ENCODE measurements at places on chromosomes 2 and 18.

- no peak overlapping the region for H3K27ac ChIP-seq
- no peak overlapping the region for H3K4me3 ChIP-seq
These were observed 251.3 kb downstream of the PARD3B start for GRCh38 chr2:204796581-204796980.

- H3K36me3 ChIP-seq: peaks cover 3% of the 10 kb centered on the region
- peaks cover 11% of the 10 kb centered on the region for H3K4me1 ChIP-seq
- H3K27me3 ChIP-seq: no peaks in the 10 kb centered on the region
These were observed 17.2 kb upstream of the CABYR start for GRCh38 chr18:24121625-24122024.

- no peaks in the 10 kb centered on the region for H3K4me1 ChIP-seq
- no peaks in the 10 kb centered on the region for H3K27me3 ChIP-seq
These were observed 862.2 kb upstream of the LRATD1 start for GRCh38 chr2:13770279-13770678.

- no peak overlapping the region for H3K4me3 ChIP-seq
- no peak overlapping the region for H3K27ac ChIP-seq
These were observed 22.3 kb upstream of the RAB10 start for GRCh38 chr2:26011609-26011989.

DNA sequence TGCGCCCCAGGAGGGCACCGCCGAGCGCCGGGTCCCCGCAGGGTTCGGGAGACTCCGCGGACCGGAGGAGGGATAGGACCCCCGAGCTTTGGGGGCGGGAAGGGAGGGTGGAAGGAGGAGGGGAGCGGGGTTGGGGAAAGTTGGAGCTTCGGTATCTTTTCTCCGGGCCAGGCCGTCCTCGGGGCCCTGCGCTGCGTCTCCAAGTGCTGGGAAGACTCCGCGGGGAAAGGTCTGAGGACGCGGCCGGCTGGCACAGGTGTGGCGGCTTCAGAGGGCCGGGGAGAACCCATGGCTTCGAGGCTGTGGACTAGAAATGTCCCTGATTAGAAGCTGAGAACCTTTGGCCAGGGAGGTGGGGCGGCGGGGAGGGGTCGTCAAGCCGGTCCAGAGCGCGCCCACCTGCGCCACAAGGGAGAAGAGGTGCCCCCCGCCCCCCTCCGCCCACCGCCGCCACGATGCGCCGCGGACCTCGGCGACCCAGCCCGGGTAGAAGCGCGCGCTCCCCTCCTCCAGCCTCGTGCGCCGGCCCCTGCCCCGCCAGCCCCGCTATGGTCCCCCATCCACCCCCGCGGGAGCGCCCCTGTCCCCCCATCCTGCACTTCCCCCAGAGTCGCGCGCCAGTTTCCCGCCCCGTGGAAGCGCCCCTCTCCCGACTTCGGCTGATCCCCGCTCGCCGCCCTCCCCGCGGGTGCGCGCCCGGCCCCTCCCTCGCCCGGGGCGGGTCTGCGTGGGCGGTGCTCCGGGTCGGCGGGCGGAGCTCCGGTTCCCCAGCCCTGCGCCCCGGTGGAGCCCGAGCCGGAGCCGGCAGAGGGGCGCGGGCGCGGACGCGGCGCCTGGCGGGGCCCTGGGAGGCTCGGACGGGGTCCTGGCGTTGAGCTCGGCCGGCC is at the start of gene SNTG2:
Gene SNTG2, plus strand, starts transcription at position 770 of the 887 bp plus-strand sequence. CDS start 148 bp downstream, outside the sequence.
- peaks cover 26% of the 10 kb centered on the region for H3K27me3 ChIP-seq
- peak within 1 kb of the TSS; percentile 32 for H3K27ac ChIP-seq
- DNase-seq: peak; percentile 25
- peaks cover 7% of the 10 kb centered on the region for H3K36me3 ChIP-seq
- peaks cover 28% of the 10 kb centered on the region for H3K4me1 ChIP-seq
- H3K4me3 ChIP-seq: peak within 1 kb of the TSS; percentile 91

- H3K4me3 ChIP-seq: no peak overlapping the region
- H3K27me3 ChIP-seq: no peaks in the 10 kb centered on the region
- DNase-seq: no peak
- no peaks in the 10 kb centered on the region for H3K4me1 ChIP-seq
These were observed 185.5 kb downstream of the NOL4 start for GRCh38 chr18:34039201-34039600.

All from T-helper 17 cell (primary cell).